ENCODE measurements at places on chromosomes 4 and X.

- no peak for DNase-seq
Observed at GRCh38 chr4:176319151-176319703, 539 bp upstream of the SPCS3 start.

DNA sequence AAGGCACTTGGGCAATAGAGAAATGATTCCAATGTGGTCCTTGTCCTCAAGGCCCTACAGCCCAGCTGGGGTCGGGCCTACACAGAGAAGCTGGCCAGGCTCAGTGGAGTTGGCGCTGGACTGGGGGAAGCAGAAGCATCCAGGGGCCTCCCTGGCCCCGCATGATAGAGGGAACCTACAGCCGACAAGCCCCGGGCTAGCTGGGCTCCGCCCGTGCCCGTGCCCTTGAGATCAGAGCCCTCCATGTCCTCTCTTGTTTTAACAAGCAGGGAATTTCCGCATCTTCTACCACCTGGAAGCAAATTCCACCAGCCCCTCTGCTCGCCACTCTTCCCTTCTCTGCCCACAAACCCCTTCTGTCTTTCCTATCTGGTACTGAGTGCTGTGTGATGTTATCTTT lies 31.6 kb downstream of the CYTL1 start:
- DNase-seq, result no peak

DNA sequence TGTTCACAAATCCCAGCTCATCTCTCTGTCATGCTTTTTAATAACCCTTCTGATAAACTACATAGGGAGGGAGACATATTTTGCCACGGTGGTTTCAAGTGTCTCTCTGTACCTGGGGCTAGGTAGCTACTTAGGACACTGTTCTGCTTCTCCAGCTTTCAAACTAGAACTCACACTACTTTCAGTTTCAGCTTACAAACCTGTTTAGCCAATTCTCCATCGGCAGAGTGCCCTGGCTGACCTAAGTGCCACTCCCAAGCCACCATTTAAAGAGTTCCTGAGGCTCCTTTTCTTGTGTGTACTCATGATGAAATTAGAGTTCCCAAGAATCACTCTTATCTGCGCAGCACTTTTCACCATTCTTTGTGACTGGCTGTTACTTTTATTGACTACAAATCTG lies 899.2 kb downstream of the FAT4 start:
- DNase-seq, result no peak

GRCh38 chr4:8589336-8589735 lies 3.2 kb upstream of the CPZ start:
- no peak for DNase-seq

DNA sequence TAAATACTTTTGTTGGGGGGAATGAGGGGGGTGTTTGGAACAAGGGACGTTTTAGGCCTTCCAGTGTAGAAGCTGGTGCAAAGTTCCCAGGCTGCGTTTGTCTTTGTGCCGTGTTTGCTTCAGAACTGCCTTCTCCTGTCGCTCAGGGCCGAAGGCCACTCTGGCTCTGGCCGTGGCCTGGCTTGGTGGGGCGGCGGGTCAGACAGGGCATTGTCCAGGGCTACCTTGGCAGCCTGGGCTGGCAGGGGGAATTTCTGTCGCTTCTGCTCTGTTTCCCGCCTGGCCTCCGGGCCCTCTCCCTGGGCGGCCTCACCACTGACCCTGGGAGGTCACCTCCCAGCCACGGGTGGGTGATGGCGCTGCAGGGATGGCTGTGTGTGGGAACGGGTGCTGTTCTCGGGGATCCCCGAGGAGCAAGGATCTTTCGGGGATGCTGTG lies 140.0 kb downstream of the COL4A6 start:
- no peak for DNase-seq

GRCh38 chr4:154720618-154721267 lies 23.1 kb upstream of the LRAT start:
- DNase-seq, result no peak

- no peak for DNase-seq
Observed at GRCh38 chr4:650951-651883, 22.9 kb downstream of the ATP5ME start.

DNA sequence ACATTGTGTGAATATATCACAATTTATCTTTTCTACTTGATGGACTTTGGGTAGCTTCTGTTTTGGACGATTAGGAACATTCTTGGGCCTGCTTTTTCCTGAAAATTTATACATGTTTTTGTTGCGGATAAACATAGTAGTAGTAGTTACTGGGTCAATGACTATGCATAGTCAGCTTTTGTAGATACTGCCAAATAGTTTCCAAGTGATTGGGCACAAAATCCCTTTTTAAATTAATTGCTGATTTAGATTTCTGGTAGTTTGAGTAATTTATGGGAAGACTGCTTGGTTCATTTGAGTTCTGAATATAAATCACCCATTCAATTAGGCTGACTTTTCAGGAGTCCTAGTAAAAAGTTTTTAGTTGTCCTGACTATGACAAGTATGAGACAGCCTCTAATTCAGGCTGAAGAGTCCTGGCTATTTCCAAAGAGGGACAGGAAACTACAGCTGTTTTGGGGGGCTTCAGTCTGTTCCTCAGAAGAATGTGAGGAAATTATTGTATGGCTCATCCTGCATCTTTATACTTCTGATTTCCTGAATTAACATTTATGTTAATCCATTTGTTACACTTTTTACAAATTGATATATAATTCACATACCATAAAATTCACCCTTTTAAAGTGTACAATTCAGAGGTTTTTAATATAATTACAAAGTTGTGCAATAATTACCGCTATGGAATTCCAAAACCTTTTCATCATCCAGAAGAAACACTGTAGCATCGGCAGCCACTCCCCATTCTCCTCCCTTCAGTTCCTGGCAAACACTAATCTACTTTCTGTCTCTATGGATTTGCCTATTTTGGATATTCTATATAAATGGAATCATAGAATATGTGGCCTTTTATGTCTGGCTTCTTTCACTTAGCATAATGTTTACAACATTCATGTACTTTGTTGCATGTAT lies 14.2 kb downstream of the LRP2BP start:
- DNase-seq, result no peak
